BE2C (cell line): ENCODE measurements at places on chromosomes 7 and 10.
A peak's percentile ranks its signal among the peaks of the same experiment; 100 is the strongest.

- no peak for DNase-seq
Measured at GRCh38 chr7:31562002-31562401, 48.1 kb downstream of the ITPRID1 start.

DNA sequence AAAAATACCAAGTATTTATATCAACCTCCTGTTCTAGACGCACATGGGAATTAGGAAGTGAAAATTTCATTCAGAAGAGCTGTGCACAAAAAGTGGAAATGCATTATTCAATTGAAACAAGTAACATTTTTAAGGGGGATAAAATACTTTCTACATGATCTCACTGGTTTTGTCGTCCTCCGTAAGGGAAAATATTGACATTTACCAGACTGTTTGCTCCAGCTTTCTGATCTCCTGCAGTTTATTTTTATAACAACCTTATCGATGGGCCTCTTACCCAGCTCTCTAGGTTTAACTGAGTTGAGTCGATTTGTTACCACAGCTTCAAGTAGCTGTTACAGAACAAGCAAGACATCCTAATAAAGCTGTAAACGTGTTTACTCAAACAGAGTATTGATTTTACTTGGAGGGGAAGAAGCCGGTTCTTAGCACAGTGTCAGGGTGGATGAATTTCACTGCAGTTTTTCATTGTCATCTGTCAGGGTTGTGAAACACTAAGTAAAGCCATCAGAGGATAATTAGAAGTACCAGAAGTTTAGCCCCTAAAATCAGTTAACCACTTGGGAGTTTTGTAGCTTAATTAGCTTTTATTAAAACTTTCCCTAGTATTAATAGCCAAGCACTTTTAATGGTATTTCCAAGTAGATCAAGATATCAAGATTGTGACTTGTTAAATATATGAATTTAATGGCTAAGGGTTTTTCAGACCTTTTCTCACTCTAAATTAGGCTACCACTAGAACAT, 142.6 kb upstream of the KAT6B start:
- no peak for DNase-seq

DNA sequence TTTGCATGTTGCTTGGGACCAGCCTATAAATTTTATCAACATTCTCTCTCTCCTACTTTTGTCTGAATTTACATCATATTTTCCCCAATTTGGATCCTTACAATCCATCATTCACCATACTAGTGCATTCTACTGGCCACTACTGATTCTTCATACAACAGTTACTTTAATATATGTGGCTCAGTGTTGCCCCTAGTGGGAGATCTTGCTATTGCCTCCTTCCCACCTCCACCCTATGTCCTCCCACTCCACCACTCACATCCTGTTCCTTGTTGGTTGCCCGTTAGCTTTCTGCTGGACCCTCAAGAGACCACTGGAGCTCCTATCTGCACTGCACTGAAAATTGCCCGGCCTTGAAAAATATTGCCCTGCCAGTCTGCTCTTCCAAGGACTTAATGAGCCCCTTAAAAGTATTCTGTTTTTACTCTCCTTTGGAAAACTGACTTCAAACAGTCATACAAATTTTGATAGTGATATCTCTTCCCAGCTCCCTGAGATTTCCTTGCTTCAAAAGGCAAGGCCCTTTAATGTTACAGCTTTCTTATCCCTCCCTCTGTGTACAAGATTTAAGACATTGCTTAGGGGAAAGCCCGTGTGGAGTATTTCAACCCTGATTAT, 243.2 kb upstream of the TMEM229A start:
- DNase-seq: peak; percentile 66

- DNase-seq: peak; percentile 29
Measured at GRCh38 chr10:50567384-50567783, 56.4 kb downstream of the SGMS1 start.

GRCh38 chr7:74525881-74526280, 72.2 kb downstream of the GTF2IRD1 start:
- no peak for DNase-seq

GRCh38 chr10:59287587-59288255, 74.6 kb downstream of the FAM13C start:
- DNase-seq: peak; percentile 24

DNA sequence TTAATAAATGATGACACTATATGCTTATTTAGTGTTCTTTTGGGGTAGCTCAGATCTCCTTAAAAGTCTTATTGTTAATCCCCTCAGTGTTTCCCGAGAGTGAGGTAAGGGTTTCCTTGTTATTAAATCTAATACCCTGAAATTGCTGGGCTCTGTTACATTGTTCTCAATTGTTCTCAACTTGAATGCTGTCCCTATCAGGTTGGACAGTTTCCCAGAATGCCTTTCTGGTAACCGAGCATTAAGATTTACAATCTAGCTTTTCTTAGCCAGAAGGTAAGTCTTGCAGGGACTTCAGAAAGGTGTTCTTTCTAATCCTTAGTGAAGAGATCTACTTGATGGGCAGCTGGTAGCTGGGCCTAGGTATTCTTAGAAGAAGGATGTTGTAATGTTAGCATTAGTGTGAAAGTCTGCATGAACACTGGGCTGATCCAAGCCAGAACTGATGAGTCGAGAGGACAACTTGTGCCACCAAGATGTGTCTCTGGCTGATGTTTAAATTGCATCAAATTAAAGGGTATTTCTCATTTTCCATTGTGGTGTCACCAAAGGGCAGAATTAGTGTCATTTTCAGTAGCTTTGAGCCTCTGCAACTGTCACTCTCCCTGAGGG, 89.9 kb downstream of the SND1 start:
- DNase-seq: no peak

GRCh38 chr10:70284542-70285475, 1.0 kb upstream of the NPFFR1 start:
- no peak for DNase-seq

GRCh38 chr10:123325663-123326190, 171.5 kb downstream of the BUB3 start:
- DNase-seq: no peak

- no peak for DNase-seq
Measured at GRCh38 chr7:36711256-36711655, 13.0 kb downstream of the AOAH start.

- no peak for DNase-seq
Measured at GRCh38 chr7:43511029-43511428, 71.9 kb upstream of the STK17A start.

GRCh38 chr7:80826520-80827238, 92.2 kb downstream of the SEMA3C start:
- no peak for DNase-seq

DNA sequence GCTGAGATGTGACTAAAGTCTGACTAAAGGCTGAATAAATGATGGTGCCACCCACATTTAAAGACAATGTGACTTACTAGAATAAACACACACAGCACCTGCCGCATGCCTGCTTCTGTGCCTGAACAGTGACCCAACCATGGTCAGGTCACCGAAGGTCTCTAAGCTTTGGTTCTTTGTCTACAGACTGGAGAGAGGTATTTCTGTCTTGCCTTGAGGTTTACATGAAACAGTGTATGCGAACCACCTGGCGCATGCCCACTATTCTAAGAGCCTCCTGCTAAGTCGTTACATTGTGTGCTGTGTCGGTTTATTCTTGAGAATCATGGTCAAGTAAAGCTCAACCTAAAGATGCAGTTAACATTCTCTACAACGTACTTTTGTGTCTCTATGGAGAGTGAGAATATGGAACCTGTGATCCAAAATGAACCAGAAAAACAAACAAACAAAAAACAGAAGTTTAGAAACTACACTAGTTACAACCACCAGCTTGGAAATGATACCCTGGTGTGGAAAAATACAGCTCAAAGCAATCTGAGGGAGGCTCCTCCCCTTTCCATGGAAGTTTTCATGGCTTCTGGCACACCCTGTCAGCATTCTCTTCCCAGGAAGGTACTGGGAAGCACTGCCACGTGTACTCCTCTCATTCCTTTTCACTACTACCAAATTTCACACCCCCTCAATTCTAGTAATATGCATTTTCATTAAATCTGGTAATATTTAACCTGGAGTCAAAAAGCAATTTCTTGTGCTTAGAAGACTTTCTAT, 40.0 kb downstream of the VOPP1 start:
- DNase-seq: no peak

DNA sequence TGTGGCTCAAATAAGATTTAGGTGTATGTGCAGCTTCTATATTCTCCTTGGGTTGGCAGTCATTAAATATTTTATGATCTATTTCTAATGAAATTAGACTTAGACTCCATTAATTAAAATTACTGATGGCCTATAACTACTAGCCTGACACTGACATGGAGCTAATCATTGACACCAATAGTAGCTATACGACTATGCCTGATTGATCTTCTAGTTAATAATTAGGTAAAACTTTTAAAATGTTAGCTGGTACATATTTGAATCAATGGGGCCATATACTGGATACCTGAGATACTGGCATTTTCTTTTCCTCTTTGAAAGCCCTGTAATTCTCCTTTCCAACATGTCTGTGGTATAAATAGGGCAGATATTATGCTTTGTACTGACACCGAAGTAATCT, 14.4 kb downstream of the WEE2 start:
- no peak for DNase-seq

- DNase-seq: no peak
Measured at GRCh38 chr7:120743128-120743527, 114.8 kb downstream of the TSPAN12 start.

DNA sequence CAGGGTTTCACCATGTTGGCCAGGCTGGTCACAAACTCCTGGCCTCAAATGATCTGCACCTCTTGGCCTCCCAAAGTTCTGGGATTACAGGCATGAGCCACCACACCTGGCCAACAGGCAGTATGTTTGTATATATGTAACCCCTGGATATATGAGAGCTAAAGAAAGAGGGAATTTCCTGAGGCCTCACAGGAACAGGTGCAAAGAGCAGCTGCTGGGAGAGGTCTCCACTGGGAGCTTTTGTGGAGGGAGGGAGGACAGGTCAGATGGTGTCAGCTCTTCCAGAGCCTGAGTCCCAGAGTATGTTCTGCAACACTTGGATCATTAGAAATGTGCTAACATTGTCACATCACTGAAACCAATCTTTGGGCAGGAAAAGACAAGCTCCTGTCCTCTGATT, 110.1 kb upstream of the KIF5B start:
- no peak for DNase-seq

- peak; percentile 49 for DNase-seq
Measured at GRCh38 chr7:154183482-154183881, 131.3 kb downstream of the DPP6 start.
